ENCODE measurements at places on chromosomes 1 and 21.
A peak's percentile ranks its signal among the peaks of the same experiment; 100 is the strongest.

GRCh38 chr1:227549892-227550291, 13.5 kb upstream of the ZNF678 start:
- no peak for DNase-seq

DNA sequence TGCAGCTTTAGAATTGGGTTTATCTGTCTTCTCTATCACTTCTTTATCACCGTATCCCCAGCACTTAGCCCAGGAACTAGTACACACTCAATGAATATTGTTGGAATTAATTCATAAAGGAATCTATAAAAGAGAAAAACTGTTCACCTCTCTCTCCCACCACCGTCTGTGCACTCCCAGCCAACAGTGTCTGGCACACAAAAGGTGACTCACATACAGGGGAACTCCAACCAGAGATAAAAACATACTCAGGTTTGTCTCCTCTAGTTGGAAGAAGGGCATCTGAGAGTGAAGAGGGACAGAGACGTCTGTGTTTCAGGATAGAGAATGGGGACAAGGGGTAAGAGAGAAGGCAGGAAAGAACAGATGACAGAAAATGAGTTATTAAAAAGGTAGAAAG, 10.0 kb downstream of the ITLN1 start:
- no peak for DNase-seq

DNA sequence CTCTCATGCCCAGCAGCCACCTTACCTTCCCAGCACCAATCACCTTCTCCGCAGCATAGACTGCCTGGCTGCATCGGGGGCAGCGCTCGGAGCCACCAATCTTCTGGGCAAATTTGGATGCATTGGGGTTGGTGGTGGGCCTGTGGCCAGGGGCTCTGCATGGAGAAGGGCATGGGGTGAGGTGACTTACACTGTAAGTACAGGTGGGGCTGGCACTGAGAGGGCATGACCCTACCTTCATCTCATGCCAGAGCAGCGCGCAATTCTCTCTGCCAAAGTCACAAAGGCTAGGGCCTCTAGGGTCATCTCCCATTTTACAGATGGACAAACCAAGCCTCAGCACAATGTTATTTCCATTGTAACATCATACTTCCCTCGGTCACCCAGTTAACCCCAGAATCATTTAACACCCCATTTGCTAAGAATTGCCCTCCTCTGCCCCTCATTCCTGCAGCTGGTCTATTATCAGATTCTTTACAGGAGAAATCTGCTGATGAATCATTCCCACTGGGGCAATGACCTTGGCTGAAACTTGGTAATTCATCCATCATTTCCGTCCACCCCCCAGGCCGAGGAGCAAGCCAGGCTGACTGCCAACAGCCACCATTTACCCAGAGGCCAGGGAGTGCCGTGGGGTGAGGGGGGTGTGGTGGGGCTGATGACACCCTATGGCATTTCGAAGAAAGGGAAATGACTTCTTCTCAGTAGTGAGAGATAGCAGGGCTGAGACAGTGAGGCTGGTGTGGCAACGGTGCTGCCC, 17.9 kb downstream of the CSRP1 start:
- DNase-seq = peak; percentile 89

DNA sequence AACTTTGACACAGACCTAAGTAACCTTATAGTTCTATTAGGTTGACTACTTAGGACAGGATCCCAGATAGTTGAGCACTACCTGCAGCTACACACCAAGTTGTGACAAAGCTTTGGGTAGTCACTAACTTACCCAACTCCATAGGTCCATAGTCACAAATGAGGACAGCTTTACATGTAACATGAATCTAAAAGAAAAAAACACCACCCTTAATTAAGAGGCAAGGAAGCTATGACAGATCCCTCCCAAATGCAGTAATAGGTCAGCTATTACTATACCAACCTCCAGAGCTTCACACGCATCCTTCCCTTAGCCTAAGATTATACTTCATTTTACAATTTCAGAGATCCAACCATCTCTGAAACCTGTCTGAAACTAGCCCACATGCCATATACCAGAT, 12.7 kb upstream of the RAB42 start:
- DNase-seq = peak; percentile 28

DNA sequence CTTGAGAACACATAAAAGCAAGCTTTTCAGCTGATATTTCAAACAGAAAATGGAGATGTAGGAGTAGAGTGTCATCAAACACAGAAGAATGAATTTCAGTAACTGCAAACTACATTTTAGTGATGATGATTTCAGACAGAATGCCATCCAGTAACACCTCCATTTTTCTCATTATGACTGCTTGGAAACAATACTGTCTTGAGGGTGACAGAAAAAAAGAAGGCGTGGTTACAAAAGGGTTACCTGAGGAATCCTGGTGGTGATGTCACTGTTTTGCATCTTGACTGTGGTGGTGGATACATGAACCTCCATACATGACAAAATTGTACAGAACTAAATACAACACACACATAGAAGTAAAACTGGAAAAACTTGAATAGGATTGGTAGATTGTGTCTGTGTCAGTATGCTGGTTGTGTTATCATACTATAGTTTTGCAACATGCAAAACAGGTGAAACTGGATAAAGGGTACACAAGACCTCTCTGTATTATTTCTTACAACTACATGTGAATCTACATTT, 375.9 kb downstream of the PTBP2 start:
- DNase-seq = no peak

GRCh38 chr1:166237675-166238074, 70.9 kb upstream of the FAM78B start:
- no peak for DNase-seq

- DNase-seq = no peak
Observed at GRCh38 chr1:84972377-84972987, 24.4 kb downstream of the MCOLN2 start.

- DNase-seq = no peak
Observed at GRCh38 chr1:55584526-55585401, 369.6 kb upstream of the USP24 start.

GRCh38 chr1:36639461-36639860, 156.7 kb upstream of the CSF3R start:
- DNase-seq = no peak
